ENCODE measurements at places on chromosomes 16 and 17. TPM values are rescaled to one million over a fixed set of nuclear protein-coding genes. Genes with fewer than 3 reads are reported as not detected.

- DNase-seq, result no peak
These were observed 168.2 kb upstream of the ZNF267 start for GRCh38 chr16:31705371-31705770.

- no peak for DNase-seq
These were observed 19.9 kb downstream of the IGFBP4 start for GRCh38 chr17:40463122-40463550.

DNA sequence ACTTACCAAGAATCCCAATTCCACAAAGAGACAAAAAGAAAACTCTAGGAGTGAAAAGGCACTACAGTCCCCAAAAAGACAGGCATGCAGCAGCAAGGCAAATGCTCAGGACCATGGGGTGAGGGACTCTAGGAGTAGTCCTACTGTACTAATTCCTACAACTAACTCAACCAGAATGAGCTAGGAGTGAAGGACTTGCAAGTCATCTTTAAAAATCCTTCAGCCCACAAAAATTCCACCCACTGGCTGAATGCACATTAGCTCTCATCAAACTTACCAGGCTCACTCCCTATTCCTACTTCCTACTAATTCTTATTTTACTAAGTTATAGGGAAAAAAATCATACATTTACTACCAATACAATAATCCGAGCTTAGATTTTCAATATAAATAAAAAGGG, 141.7 kb upstream of the C17orf78 start:
- no peak for DNase-seq

DNA sequence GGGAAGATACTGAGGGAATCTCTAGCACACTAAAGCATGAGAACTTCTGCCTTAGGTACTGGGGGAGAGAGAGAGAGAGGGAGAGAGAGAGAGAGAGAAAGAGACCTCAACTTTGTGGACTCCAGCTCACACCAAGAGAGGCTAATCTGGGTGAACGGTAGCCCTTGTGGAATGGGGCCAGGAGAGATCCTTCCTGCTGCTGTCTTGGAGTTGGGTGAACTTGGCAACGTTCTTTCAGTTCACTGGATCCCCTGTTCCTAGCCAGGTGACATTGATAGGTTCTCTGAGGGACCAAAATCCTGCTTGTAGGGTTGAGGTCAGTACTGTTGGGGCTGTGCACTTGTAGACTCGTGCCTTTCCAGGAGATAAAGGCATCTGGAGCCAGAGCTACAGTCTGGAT, 26.5 kb upstream of the WFIKKN2 start:
- DNase-seq, result no peak

GRCh38 chr16:85166281-85166680, 54.0 kb upstream of the CIBAR2 start:
- no peak for DNase-seq

The KRTAP2-1 gene
- total RNA-seq, result not detected

The GDPD1 gene
- 4.8 TPM for total RNA-seq

The LPO gene
- total RNA-seq, result 0.24 TPM

DNA sequence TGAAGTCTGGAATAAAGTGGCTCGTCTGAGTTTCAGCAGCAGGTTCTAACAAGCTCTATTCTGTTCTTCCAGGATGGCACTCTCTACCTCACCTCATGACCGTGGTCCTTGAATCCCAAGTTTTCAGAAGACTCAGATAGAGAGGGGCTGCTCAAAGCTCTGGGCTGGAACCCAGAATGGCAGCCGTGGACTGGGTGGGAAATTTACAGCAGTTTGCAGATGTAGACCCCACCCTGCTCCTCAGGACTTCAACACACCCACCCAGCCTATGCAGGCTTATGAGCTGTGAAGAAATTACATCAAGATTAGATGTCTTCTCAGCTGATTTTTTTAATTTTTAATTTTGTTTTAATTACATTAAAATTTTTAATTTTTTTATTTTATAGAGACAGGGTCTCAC, 59.4 kb downstream of the METRNL start:
- no peak for DNase-seq

The KRT33B gene
- not detected for total RNA-seq

The DNAAF8 gene
- total RNA-seq, result 1.2 TPM

DNA sequence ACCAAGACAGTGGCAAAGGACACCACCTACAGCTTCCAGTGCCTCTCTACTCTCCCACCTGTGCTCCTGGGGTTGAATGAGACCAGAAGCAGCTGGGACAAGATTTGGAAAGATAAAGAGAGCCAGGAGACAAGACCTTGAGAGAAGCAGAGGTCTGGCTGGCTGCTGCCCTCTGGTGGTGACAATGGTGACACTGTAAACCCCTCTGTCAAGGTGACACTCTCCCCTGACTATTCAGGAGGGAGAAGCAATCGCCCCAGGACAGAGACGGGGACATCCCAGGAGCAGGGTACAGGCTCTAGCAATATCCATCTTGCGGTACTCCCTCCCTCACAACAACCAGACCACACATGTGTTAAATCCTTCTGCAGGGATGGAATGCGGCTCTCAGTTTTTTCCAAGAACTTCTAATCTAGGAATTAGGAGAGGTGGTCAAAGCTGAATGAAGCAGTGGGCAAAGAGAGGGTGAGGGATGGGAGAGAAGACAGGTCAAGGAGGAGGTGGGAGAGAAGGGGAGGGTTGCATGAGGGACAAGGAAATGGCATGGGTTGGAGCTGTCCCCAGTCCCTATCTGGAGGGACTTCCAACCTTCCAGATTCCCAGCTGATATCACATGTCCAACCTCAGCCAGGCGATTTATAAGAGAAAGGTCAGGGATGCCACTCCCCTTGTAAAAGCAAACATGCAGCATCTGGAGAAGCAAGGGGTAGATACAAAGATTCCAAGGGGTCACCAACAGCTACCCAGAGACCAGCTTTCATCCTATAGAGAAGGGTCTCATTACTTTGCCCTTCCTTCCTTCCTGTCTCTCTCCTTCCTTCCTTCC, 2.9 kb downstream of the PHOSPHO1 start:
- peak; percentile 70 for DNase-seq

- DNase-seq, result peak; percentile 83
These were observed 823 bp downstream of the TNRC6C start for GRCh38 chr17:77959126-77959925.

The PLCG2 gene
- total RNA-seq, result 22.5 TPM

Data from left lung (tissue), 14 donors.